ENCODE measurements at places on chromosomes 1 and 21. TPM values are rescaled to one million over a fixed set of nuclear protein-coding genes. Genes with fewer than 3 reads are reported as not detected.
A peak's percentile ranks its signal among the peaks of the same experiment; 100 is the strongest.

DNA sequence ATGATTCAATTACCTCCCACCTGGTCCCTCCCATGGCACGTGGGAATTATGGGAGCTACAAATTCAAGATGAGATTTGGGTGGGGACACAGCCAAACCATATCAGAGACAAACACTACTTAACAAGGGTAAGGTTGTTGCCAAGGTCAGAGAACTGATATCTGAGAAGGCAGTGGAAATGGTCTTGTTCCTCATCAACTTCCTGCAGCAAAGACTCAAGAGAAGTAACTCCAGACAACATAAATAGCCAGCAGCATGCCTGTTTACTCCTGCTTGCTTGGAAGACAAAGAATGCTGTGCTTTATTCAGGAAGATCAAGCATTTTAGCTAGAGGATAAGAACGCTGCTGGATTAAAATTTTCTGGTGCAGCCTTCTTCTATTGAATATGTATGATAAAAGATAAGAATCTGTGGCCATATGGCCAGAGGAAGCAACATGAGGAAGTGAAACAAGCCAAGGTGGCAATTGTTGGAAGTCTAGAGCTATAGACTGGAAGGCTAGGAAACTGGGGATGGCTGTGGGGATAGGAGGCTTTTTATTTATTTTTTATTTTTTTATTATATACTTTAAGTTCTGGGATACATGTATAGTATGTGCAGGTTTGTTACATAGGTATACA is 36.4 kb downstream of the DDAH1 start:
- no peak overlapping the region for H3K27ac ChIP-seq
- no peak for DNase-seq
- H3K36me3 ChIP-seq = no peaks in the 10 kb centered on the region
- no peaks in the 10 kb centered on the region for H3K27me3 ChIP-seq
- peaks cover 8% of the 10 kb centered on the region for H3K4me1 ChIP-seq

- H3K36me3 ChIP-seq = peaks cover 21% of the 10 kb centered on the region
- no peak overlapping the region for H3K4me3 ChIP-seq
- peaks cover 14% of the 10 kb centered on the region for H3K27me3 ChIP-seq
- no peak for DNase-seq
Measured at GRCh38 chr1:154574716-154575115, 7.1 kb downstream of the CHRNB2 start.

GRCh38 chr1:67987046-67987799 is 63.2 kb downstream of the DIRAS3 start:
- no peak for DNase-seq
- no peak overlapping the region for H3K4me3 ChIP-seq
- H3K4me1 ChIP-seq = peaks cover 5% of the 10 kb centered on the region
- no peak overlapping the region for H3K27ac ChIP-seq
- H3K36me3 ChIP-seq = no peaks in the 10 kb centered on the region

DNA sequence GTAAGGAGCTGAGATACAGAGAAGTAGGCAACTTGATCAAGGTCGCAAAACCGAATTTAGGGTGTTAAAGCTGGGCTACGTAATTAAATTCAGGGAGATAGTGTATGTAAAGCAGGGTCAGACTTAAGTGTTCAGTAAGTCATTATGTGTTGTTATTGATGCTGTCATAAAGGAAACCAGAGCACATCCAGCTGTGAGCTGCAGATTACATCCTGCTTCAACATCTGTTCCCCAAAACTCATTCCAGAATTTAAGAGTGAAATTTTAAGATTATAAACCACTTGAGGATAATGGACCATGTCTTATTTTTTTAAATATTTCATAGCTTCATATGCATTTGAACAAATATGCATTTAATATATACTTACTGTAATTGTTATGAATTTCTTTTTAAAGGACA is 49.7 kb downstream of the IVNS1ABP start:
- H3K4me3 ChIP-seq = no peak overlapping the region
- H3K27me3 ChIP-seq = no peaks in the 10 kb centered on the region
- no peaks in the 10 kb centered on the region for H3K4me1 ChIP-seq
- no peak for DNase-seq
- H3K27ac ChIP-seq = no peak overlapping the region

DNA sequence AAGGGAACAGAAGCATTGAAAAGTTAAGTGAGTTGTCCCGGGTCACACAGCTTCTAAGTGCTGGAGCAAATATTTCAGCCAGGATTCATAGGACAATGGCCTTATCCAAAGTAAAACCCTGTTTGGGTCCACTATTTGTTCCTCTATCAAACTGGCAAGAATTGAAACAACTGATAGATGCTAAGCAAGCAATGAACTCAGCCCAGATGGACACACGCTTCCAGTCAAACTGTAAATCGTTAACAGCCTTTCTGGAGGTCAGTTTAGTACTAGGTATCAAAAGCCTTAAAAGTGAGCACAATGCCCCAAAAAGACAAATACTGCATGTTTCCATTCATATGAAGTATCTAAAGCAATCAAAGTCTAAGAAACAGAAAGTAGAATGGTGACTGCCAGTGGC is 779 bp upstream of the SVBP start:
- no peak for DNase-seq
- peak overlapping the region; percentile 71 for H3K4me3 ChIP-seq
- no peaks in the 10 kb centered on the region for H3K27me3 ChIP-seq
- H3K27ac ChIP-seq = no peak overlapping the region
- H3K4me1 ChIP-seq = peaks cover 35% of the 10 kb centered on the region

DNA sequence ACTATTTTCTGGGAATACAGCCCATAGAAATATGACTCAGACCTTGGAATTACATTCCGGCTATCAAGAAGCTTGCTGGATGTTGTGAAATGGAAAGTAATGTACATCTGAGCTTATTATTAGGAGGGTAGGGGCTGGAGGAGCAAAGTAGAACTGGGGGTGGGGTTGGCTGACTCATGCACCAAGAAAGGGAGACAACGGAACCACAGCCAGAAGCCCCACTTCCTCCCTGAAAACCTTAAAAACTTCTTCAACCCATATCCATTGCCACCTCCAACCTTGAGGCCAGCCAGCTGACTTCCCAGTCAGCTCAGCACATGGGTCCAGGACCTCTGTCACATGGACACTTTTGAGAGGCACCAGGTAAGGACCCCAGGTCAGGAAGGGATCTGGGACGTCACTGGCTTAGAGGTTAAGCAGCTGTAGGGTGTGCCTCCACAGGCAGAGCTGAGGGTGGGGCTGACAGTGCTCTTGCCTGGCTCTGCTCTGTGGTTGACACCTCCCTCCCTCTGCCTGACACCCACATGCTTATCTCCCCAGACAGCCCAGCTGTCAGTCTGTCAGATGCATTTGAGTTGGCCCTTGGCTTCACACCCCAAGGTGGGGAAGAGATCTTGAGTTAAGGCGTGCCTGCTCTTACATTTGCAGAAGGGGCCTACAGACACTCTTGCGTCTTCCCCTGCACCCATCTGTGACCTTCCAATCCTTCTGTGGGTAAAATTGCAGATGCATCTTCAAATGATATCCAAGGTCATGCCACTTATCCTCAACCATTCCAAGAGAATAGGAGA is 5.7 kb upstream of the ZNF683 start:
- H3K4me1 ChIP-seq = no peaks in the 10 kb centered on the region
- no peaks in the 10 kb centered on the region for H3K36me3 ChIP-seq
- no peak overlapping the region for H3K4me3 ChIP-seq
- H3K27ac ChIP-seq = no peak overlapping the region
- H3K27me3 ChIP-seq = no peaks in the 10 kb centered on the region

- H3K27ac ChIP-seq = no peak overlapping the region
- no peaks in the 10 kb centered on the region for H3K27me3 ChIP-seq
- H3K4me1 ChIP-seq = peaks cover 14% of the 10 kb centered on the region
- no peaks in the 10 kb centered on the region for H3K36me3 ChIP-seq
Measured at GRCh38 chr1:234769986-234770795, 160.2 kb upstream of the IRF2BP2 start.

DNA sequence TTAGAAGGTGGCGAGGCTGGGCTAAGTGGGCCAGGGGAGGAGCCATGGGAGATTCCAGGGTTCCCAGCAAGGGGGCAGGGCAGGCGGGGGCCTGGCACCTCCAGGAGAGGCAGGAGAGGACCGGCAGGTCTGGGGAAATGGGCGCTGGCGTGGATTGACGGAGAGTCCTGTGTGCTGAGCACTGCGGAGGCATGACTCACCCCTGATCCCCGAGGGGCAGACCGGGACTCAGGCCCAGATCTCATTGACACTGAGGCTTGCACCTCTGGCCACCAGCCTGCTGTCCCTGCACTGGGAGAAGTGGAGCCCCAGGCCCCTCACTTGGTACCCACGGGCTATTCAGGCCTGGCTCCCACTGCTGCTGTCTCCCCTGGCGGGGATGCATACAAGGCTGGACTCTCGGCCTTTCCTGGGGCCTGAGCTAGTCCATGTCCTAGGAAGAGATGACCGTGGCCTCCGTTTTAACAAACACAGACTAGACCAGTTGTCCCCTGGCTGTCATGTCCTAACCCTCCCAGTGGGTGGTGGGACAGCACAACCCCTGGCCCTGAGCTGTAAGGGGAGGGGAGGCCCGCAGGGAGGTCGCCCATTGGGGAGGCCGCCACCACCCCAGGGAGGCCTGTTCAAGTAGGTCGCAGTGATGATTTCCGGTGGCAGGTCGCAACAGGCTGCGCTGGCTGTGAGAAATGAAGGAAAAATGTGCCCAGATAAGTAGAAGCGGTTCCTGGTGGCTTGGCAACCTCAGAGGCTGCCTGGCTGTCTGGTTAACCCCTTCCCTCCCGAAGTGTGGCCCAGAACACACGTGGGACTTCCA is 39.7 kb downstream of the RIPK4 start:
- H3K4me1 ChIP-seq = peaks cover 16% of the 10 kb centered on the region
- no peak overlapping the region for H3K27ac ChIP-seq
- H3K36me3 ChIP-seq = no peaks in the 10 kb centered on the region
- no peak for DNase-seq

MLLT11 gene
- 0.83 TPM for total RNA-seq

ALX3 gene
- not detected for total RNA-seq

HRNR gene
- not detected for total RNA-seq

ARHGEF16 gene
- 0.98 TPM for total RNA-seq

LMX1A gene
- total RNA-seq = 0.98 TPM

RIMS3 gene
- total RNA-seq = 5.4 TPM

CCDC181 gene
- total RNA-seq = 2.3 TPM

RAB42 gene
- total RNA-seq = 0.98 TPM

Data from esophagus muscularis mucosa (tissue), 4 donors.